ENCODE measurements at places on chromosomes 7 and 10.

- DNase-seq = no peak
Measured at GRCh38 chr10:3331187-3331586, 158.6 kb upstream of the PITRM1 start.

DNA sequence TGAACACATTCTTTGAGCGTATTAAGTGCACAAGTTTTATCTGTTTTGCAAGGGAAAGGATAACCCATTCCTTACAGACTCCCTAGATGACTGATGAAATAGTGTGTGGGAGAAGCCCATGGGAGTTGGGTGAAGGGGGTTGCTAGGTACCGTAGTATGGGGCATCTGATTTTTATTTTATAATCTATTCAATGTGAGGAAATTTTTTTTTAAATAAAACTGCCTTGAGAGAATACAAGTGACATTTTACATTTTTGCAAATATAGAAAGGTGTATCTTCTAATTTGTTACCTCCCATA is 1.4 kb downstream of the BTAF1 start:
- DNase-seq = no peak

- peak; percentile 9 for DNase-seq
Measured at GRCh38 chr10:31319602-31320549, 860 bp downstream of the ZEB1 start.

DNA sequence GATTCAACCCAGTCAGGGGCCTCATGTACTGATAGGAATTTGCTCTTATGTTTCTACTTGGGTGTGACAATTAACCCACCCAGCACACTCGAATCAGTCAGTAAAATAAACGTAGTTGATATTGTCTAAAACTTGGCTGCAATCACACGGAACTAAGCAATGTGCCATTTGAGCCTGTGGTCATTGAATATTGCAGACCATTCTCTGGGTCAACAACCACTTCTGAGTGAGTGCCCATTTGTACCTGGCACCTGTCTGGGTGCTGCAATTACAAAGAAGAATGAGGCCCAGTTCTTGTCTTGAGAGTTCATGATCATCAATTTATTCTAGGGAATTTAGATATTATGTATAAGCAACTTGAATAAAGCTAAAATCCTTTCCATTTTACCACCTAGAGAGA is 29.8 kb downstream of the NPY start:
- no peak for DNase-seq

- no peak for DNase-seq
Measured at GRCh38 chr7:157674715-157675426, 338.1 kb downstream of the DNAJB6 start.

DNA sequence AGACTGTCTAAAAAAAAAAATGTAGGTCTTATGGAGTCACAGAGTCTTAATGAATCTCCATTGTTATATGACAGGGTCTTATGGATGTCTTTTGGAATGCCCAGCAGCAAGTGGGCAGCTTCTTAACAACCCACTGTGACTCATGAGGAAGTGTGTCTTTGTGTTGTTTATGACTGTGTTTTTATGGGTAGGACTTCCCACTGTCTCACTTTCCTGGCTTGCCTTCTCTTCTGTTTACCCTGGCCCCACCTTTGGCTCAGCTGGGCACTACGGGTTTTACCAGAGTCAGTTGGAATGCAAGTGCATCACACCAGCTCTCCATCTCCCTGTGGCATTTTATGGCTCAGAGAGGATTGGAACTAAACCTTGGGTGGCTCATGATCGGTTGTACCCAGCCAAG is 580.5 kb downstream of the AUTS2 start:
- DNase-seq = no peak

DNA sequence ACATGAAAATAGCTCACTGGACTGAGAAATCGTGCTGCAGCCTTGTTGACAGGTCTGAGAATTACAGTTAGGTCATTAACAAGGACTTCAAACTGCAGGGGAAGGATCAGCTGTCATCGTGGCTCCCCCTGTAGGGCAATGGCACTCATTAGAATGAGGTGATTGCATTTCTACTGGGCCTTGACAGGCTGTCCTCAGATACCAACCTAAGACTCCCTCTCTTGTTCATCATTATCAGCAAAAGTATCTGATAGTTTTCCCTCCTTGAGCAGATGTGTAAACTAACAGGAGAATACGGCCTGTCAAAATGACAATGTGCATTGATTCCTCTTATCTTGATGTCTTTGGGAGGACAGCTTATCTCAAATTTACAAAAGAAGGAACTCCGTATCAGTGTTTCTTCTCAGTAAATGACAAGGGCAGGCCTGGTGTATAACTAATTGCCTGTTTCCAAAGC is 648.5 kb upstream of the LRRN3 start:
- peak; percentile 62 for DNase-seq

DNA sequence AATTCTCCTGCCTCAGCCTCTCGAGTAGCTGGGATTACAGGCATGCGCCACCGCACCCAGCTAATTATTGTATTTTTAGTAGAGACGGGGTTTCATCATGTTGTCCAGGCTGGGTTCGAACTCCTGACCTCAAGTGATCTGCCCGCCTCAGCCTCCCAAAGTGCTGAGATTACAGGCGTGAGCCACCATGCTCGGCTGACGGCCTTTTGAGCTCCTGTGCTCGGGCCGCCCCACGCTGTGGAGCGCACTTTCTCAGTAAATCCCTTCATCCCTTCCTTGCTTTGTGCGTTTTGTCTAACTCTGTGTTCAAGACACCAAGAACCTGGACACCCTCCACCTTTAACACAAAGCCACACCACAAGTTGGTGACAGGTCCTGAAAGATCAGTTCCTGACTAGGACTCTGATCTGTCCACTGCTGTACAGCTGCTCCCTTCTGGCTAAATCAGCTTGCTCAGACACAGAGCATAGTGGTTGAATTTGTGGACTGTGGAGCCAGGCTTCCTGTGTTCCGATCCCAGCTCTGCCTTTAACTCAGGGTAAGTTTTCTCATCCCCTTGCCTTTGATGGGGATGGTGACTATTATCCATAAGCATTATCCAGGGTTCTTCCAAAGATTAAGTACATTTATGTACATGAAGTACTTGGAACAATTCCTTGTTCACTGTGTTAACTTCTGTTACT is 20.1 kb downstream of the CHST3 start:
- DNase-seq = no peak

DNA sequence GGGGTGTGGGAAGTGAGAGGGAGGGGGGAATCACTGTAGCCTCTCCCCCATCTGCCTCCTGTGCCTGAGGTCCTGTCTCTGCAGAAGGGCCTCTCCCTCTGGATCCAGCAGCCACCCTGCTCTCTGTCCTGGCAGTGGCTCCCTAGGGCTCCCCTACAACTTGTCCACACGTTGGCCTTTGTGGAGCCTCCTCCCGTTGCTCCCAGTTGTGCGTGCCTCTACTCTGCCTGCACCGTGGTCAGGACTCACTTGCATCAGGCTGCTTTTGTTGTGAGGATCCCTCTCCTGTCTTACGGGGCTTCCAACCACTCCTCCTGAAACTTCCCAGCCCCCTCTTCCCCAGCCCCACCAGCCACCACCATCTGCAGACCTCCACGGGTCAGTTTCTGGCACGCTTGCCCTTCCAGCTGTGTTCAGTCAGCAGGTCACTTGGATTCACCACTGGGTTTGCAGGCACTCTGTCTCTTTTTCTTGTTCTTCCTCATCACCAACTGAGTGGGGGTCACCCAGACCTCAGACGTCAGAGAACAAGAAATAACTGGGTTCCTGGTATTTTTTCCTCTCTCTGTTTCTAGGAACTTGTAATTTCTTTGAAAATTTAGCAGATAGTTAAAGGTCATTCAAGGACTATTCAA is 62.3 kb downstream of the RAMP3 start:
- DNase-seq = no peak
